ENCODE measurements at places on chromosomes 3 and 15.

DNA sequence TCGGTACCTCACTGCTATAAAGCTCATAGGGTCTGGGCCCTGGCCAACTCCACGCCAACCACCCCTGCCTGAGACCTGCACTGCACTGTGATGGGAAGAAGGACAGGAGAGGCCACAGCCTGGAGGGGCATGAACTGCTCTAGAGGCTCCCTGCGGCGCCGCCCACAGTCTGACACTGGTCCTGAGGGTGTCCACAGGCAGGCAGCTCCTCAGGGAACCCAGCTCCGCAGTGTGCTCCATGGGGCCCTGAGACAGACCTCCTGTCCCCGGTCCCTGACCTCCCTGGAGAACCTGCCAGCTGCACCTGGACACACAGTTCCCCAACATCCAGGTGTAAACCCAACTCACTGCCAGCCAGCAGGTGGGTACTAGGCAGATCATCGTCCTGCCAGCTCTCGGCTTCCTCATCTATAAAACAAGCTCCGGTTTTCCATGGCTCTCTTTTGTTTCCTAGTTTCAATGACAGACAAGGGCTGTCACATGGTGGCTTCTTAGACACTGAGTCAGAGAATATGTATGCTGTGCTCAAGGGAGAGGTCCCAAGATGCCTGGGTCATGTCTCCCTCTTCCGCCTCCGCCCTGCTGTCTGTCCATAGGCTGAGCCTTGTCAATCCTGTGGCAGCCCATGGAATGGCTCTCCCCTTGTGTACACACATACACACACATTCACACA lies 5.1 kb upstream of the HAPLN3 start:
- peak; percentile 82 for DNase-seq

DNA sequence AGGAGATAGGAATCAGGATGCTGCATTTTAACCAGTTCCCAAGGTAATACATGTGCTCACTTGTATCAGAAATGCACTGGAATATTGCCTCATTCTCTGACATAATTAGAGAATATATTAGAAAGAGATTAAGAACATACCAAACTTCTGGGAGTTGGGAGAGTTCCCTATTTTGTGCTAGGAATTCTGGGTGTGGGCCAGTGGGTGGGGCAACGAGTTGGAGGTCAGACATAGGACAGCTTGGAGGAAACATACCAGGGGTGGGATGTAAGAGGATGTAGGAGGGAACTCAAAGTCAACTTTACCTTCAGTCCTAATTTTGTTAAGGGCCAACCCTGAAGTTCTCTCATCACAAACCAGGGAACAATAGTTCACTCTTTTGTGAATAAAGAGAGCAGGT lies 83.6 kb downstream of the SLC7A14 start:
- no peak for DNase-seq

GRCh38 chr15:89833966-89834365 lies 19.3 kb upstream of the ANPEP start:
- DNase-seq = no peak

- no peak for DNase-seq
Measured at GRCh38 chr3:139617672-139618268, 60.0 kb downstream of the NMNAT3 start.

DNA sequence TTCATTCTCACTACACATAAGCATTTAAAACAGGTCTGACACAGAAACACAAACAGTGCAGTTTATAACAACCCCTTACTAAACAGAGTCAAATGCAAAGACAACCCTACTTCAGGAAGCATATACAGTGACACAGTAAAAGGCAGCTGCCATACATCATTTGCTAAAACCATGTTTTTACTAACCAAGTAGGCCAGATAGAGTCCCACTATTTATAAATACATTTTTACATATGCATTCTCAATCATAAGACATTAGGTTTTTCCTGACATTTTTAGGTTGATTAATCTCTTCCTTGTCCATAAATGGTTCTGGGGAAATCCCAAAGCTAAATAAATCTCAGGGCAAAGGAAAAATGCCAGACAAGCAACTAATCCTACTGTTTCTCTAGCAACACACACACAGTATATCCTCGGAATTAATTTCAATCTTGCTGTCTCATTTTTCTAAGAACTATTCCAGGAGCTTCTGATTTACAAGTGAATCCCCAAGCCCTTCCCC lies 39.0 kb downstream of the CHAC1 start:
- DNase-seq = no peak

- no peak for DNase-seq
Measured at GRCh38 chr3:188176476-188176875, 22.5 kb downstream of the LPP start.

- no peak for DNase-seq
Measured at GRCh38 chr3:66464512-66464894, 36.3 kb downstream of the LRIG1 start.

DNA sequence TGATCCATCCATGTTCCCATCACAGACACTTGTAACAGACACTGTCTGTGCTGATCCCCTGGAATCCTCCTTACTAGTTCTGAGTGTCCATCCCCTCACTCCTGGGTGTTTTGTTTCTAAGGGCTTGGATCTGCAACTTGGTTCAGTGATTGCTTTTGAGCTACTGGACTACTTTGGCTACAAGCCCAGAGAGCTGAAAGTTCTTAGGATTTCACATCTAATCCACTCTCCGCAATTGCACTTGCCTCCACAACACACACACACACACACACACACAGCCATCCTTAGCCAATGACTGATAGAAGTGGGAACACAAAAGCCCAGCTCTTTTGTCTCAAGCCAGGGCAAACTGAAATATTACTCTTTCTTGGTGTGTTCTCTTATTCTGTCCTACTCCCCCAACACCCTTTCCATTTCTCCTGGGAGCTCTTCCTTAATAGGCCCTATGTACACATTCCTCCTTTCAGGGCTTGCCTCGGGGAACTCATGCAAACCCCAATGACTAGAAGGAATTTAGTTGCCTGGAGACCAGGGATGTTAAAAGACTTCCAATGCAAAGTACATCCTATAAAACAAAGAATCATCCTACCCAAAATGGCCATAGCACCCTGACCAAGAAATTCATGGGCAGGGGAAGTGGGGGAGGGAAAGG lies 206.1 kb upstream of the UBE2E2 start:
- DNase-seq = no peak

- no peak for DNase-seq
Measured at GRCh38 chr15:67100801-67101581, 35.6 kb downstream of the SMAD3 start.
